Memory B cell (primary cell): ENCODE measurements at places on chromosomes 6 and 20.

GRCh38 chr20:60339738-60340137 is 381.5 kb downstream of the CDH26 start:
- no peaks in the 10 kb centered on the region for H3K4me1 ChIP-seq
- DNase-seq, result no peak
- H3K36me3 ChIP-seq, result no peaks in the 10 kb centered on the region
- no peaks in the 10 kb centered on the region for H3K27me3 ChIP-seq
- H3K27ac ChIP-seq, result no peak overlapping the region
- no peak overlapping the region for H3K4me3 ChIP-seq

- no peak for DNase-seq
- H3K27me3 ChIP-seq, result no peaks in the 10 kb centered on the region
- H3K4me1 ChIP-seq, result no peaks in the 10 kb centered on the region
- H3K36me3 ChIP-seq, result no peaks in the 10 kb centered on the region
- no peak overlapping the region for H3K27ac ChIP-seq
Measured at GRCh38 chr6:51369485-51369884, 550.8 kb downstream of the TFAP2B start.

GRCh38 chr6:106974999-106975737 is 639 bp upstream of the CD24 start:
- peaks cover 23% of the 10 kb centered on the region for H3K4me1 ChIP-seq
- peak overlapping the region; percentile 87 for H3K27ac ChIP-seq
- H3K27me3 ChIP-seq, result no peaks in the 10 kb centered on the region

- no peaks in the 10 kb centered on the region for H3K36me3 ChIP-seq
- no peak overlapping the region for H3K4me3 ChIP-seq
- peaks cover 20% of the 10 kb centered on the region for H3K4me1 ChIP-seq
- DNase-seq, result no peak
Measured at GRCh38 chr20:48492715-48493070, 335.1 kb downstream of the PREX1 start.

GRCh38 chr6:31170987-31171671 is 647 bp upstream of the POU5F1 start:
- H3K36me3 ChIP-seq, result peaks cover 3% of the 10 kb centered on the region
- H3K4me3 ChIP-seq, result no peak overlapping the region
- H3K27ac ChIP-seq, result no peak overlapping the region
- no peak for DNase-seq

GRCh38 chr20:6838181-6838826 is 70.8 kb downstream of the BMP2 start:
- H3K36me3 ChIP-seq, result no peaks in the 10 kb centered on the region
- DNase-seq, result no peak
- no peak overlapping the region for H3K4me3 ChIP-seq
- H3K27me3 ChIP-seq, result no peaks in the 10 kb centered on the region

GRCh38 chr20:50272030-50272723 is 81.5 kb downstream of the CEBPB start:
- H3K36me3 ChIP-seq, result no peaks in the 10 kb centered on the region
- peaks cover 25% of the 10 kb centered on the region for H3K27me3 ChIP-seq
- peaks cover 5% of the 10 kb centered on the region for H3K4me1 ChIP-seq
- no peak overlapping the region for H3K4me3 ChIP-seq
- no peak overlapping the region for H3K27ac ChIP-seq

DNA sequence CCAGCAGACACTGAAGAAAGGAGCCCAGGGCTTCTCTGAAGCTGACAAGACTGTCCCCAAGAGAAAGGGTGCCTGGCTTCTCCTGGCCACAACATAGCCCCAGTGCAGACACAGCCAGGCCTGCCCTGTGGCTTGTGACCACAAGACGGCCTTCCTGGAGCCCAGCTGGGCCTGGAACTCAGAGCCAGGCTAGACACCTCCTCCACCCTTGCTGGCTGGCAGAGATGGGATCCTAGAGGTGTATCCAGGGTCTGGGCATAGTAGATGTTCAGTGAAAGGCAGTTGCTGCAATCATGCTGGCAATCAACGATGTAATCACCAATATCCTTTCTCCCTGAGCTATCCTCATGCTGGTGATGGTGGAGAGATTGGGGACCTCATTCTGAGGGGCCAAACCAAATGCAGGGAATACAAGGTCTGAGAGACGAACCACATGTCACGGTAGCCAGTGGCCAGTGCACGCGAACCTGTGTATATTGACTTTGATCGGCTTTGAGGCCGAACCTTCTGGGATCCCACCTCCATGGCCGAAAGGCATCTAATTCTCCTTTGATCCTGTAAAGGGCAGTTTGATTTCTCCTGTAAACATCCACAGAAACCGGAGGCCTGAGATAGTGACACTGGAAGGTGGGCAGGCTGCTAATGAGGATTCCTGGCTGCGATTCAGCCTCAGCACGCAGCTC is 115.2 kb downstream of the PSMB1 start:
- no peak for DNase-seq
- H3K4me3 ChIP-seq, result no peak overlapping the region
- H3K27ac ChIP-seq, result no peak overlapping the region
- peaks cover 10% of the 10 kb centered on the region for H3K27me3 ChIP-seq

DNA sequence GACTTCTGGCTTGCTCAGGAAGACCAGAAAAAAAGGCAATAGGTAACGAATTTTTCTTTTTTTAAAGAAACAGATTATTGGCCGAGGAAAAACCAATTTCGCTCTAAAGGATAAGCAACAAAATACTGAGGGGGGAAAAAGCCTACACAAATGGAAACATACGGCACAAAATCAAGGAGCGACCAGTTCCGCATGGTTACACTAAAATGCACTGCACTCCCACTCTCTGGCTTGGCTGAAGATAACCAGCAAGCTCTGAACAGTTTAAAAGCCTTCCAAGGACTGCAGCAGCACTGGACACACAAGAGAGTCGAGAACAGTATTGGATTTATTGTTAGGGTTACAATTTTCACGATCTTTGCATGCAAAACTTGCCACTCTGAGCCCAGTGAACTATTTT is 881 bp upstream of the MAP7 start:
- DNase-seq, result no peak
- H3K27ac ChIP-seq, result no peak overlapping the region
- H3K4me3 ChIP-seq, result peak overlapping the region; percentile 48

DNA sequence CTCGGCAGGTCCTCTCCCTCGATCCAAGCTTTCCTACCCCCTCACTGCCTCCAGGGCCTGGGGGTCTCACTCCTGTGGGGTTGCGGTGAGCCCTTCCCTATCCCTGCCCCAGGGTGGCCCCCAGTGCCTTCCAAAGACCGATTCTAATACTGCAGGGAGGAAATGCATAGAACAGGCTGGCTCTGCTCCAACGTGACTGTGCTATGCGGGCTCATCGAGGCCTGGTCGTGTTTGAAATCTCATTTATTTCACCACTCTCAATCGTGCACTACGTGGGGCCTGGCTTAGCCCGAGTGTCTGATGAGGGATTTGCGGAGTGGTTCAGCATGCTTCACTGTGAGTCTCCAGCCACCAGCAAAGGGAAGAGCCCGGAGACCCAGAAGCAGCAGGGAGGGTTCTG is 60.9 kb downstream of the CDH4 start:
- no peak overlapping the region for H3K27ac ChIP-seq
- peaks cover 3% of the 10 kb centered on the region for H3K27me3 ChIP-seq
- no peak for DNase-seq
- no peaks in the 10 kb centered on the region for H3K36me3 ChIP-seq

DNA sequence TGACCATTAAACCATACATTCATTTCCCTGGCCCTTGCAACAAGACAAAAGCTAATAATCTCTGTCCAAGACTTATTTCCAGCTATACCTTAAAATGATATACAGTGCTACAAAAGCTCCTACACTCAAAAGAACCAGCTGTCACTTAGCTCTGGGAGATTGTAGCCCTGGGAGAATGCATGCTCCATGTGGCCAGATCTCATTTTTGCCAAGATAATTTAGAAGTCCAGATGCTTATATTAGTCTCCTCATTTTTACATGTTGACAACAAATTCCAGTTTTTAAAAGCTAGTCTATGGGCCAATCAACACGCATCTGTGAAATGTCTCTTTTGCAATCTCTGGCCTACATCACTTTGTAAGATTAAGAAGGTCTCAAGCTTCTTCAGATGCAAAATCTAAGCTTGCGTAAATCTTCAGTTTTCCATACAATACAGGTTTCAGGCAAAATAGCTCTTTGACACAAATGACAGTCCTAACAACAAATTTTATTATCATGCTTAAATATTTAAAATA is 27.1 kb downstream of the TASP1 start:
- DNase-seq, result no peak
- no peaks in the 10 kb centered on the region for H3K27me3 ChIP-seq
- no peaks in the 10 kb centered on the region for H3K4me1 ChIP-seq
- H3K36me3 ChIP-seq, result peaks cover 13% of the 10 kb centered on the region
- no peak overlapping the region for H3K27ac ChIP-seq
- H3K4me3 ChIP-seq, result no peak overlapping the region

DNA sequence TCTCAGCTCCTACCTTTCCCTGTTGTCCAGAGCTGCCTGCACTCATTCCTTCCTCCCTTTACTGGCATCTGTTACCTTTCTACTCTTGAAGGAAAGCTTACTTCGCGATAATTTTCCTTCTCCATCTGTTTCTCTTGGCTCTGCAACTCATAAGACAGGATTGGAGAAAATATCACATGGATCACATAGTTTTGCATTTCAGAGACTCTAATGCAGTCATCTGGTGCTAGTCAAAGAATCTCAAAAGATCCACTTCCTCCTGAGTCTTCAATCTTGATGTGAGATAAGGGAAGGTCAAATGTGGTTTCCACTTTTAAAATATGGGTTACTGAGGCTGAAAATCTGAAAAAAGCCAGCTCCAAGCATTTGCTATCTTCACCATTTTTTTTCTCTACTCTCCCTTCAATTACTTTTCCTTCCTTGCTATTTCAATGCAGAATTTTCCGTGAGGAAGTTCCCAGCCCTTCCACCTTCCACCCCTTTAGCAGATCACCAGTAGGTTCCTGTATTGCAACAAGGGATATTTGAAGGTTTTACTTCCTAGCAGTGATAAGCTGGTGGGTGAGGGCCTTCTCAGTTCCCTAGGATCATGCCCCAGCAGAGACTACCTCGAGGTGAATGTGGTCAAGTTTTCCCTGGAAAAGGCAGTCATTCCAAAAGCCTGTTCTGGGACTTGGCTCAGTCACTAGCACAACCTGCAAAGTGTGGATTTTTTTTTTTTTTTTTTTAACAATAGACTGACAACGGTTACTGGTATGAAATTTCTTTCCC is 62.8 kb upstream of the LRRC1 start:
- no peaks in the 10 kb centered on the region for H3K36me3 ChIP-seq
- H3K27me3 ChIP-seq, result peaks cover 3% of the 10 kb centered on the region
- DNase-seq, result no peak

GRCh38 chr6:25484900-25485299 is 167.1 kb upstream of the SCGN start:
- peaks cover 2% of the 10 kb centered on the region for H3K27me3 ChIP-seq
- peaks cover 3% of the 10 kb centered on the region for H3K36me3 ChIP-seq
- peaks cover 6% of the 10 kb centered on the region for H3K4me1 ChIP-seq
- H3K4me3 ChIP-seq, result no peak overlapping the region

- no peaks in the 10 kb centered on the region for H3K27me3 ChIP-seq
- DNase-seq, result no peak
- H3K4me3 ChIP-seq, result no peak overlapping the region
Measured at GRCh38 chr6:75551367-75551952, 50.2 kb upstream of the SENP6 start.

- H3K27ac ChIP-seq, result no peak overlapping the region
- no peak overlapping the region for H3K4me3 ChIP-seq
- peaks cover 22% of the 10 kb centered on the region for H3K4me1 ChIP-seq
- no peaks in the 10 kb centered on the region for H3K36me3 ChIP-seq
- H3K27me3 ChIP-seq, result no peaks in the 10 kb centered on the region
Measured at GRCh38 chr6:106082735-106083398, 3.3 kb upstream of the PRDM1 start.

DNA sequence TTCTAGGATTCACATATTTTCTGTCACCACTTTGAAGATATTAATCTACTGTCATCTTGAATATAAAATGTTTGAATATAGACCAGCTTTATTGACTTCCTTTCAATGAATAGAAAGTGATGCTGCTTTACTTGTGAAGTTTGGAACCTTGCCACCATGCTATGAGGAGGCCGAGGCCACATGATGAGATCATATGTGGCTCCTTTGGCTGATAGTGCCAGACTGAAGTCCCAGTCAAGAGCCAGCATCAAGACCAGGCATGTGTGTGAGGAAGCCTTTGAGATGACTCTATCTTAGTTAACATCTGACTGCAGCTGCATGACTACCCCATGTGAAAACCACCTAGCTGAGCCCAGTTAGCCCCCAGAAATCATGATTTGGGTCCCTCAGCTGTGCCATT is 169.5 kb downstream of the OTOR start:
- H3K27ac ChIP-seq, result no peak overlapping the region
- H3K36me3 ChIP-seq, result no peaks in the 10 kb centered on the region
- DNase-seq, result no peak
- no peak overlapping the region for H3K4me3 ChIP-seq

- no peaks in the 10 kb centered on the region for H3K4me1 ChIP-seq
- DNase-seq, result no peak
- no peaks in the 10 kb centered on the region for H3K27me3 ChIP-seq
- no peak overlapping the region for H3K4me3 ChIP-seq
Measured at GRCh38 chr20:45355209-45356084, 7.2 kb upstream of the SDC4 start.

GRCh38 chr20:35730583-35731468 is 11.2 kb downstream of the RBM39 start:
- H3K27ac ChIP-seq, result no peak overlapping the region
- DNase-seq, result no peak
- no peak overlapping the region for H3K4me3 ChIP-seq
- peaks cover 13% of the 10 kb centered on the region for H3K4me1 ChIP-seq

DNA sequence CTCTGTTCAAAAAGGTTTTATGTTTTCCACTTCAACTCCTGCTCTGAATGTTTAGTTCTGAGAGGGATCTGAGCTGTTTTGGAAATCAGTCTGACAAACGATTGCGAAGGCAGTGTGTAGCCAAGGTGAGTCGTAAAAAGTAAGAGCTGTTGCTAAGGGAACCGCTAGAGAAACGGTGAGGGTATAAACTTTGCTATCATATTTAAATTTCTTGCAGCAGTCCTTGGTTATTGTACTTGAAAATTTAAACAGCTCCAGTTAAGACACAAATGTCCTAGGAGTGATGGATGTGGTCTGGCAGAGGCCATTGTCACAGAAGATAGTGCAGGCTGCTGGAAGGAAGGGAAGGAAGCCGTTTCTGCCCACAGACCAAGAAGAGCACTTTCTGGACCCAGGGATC is 64.9 kb upstream of the CITED2 start:
- peaks cover 5% of the 10 kb centered on the region for H3K36me3 ChIP-seq
- H3K27ac ChIP-seq, result no peak overlapping the region
- H3K4me1 ChIP-seq, result no peaks in the 10 kb centered on the region
- no peak for DNase-seq

DNA sequence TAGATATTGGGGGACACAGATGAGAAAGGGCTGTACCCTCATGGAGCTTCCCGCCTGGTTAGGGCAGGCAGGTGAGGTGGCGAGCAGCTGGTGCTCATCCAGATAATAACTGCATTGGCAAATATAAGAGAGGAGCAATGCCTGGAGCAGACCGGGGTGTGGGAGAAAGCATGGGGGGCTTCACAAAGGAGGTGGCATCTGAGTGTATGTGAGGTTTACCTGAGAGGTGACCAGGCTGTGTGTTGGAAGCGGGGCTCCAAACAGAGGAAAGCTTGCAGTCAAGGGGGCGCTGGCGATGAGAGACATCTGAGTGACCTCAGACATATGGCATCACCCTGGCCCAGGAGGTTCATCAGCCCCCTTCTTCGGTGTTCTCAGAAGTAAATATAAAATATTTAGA is 72.1 kb upstream of the PMEPA1 start:
- H3K4me1 ChIP-seq, result peaks cover 9% of the 10 kb centered on the region
- H3K36me3 ChIP-seq, result no peaks in the 10 kb centered on the region
- H3K27me3 ChIP-seq, result peaks cover 12% of the 10 kb centered on the region
- no peak for DNase-seq

- no peaks in the 10 kb centered on the region for H3K36me3 ChIP-seq
- no peak overlapping the region for H3K27ac ChIP-seq
- DNase-seq, result no peak
- H3K27me3 ChIP-seq, result peaks cover 2% of the 10 kb centered on the region
- H3K4me3 ChIP-seq, result no peak overlapping the region
Measured at GRCh38 chr6:142647449-142648035, 297.4 kb downstream of the HIVEP2 start.
